SIG-M5 (cell line): ENCODE measurements at places on chromosomes 2 and 18.

DNA sequence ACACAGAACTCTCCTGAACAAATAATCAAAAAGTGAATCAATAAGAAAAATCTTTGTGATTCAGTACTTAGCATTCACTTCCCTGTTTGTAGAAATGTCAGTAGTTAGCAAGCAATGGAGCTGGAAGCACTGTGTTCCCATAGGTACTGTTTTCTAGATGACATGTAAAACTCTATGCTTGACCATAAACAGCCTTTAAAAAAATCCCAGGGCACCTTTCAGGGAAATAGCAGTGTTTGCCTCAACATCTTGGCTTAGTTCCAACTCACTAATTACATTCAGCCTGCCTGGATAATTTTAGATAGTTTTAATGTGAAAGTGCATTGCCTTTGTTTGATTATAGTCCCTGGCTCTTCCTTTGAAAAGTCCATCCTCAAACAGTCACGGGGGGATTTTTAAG is 721.8 kb downstream of the ERBB4 start:
- DNase-seq: no peak

GRCh38 chr2:115386465-115386864 is 944.0 kb downstream of the DPP10 start:
- DNase-seq: no peak

GRCh38 chr2:159592441-159592840 is 23.9 kb downstream of the BAZ2B start:
- no peak for DNase-seq

- DNase-seq: no peak
These were observed 49.0 kb upstream of the SP3 start for GRCh38 chr2:174014011-174014698.

- no peak for DNase-seq
These were observed 63.4 kb downstream of the MREG start for GRCh38 chr2:215949991-215950404.

GRCh38 chr2:42921721-42922120 is 129.3 kb upstream of the HAAO start:
- no peak for DNase-seq

GRCh38 chr2:172280571-172281361 is 146.6 kb upstream of the ITGA6 start:
- peak; percentile 97 for DNase-seq

DNA sequence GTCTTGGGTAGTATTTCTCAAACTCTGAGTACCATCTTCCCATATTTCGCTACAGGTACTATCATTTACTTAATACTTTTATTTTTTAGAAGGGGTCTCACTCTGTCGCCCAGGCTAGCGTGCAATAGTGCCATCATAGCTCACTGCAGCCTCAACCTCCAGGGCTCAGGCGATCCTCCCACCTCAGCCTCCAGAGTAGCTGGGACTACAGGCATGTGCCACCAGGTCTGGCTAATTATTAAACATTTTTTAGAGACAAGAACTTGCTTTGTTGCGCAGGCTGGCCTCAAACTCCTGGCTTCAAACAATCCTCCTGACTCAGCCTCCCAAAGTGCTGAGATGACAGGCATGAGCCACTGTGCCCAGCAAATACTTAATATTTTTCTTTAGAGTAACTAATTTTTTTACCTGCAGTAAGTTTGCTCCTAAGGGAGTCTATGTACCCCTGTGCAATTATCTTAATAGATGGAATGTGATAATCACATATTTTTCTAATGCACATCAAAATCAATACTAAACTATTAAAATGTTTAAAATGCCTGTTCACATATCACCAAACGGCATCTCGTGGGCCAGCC is 100.6 kb upstream of the ST3GAL5 start:
- DNase-seq: no peak

DNA sequence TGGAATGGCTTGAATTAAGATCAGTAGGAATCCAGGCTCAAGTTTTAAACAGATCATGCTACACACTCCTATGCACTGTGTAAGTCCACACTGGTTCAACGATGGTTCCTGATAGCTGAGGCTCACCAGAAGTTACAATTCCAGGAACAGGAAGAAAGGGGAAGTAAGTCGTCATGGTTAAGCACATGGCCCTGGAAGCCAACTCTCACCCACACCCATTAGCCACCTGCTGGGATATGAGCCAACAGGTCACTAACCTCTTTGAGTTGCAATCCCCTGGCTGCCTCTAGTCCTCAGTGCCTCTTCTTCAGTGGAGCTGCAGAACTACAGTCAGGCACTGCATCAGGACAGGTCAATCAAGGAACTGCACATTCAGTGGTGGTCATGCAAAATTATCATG is 133.5 kb downstream of the TMEM182 start:
- DNase-seq: peak; percentile 7

- no peak for DNase-seq
These were observed 249.7 kb upstream of the GYPC start for GRCh38 chr2:126406267-126406666.

DNA sequence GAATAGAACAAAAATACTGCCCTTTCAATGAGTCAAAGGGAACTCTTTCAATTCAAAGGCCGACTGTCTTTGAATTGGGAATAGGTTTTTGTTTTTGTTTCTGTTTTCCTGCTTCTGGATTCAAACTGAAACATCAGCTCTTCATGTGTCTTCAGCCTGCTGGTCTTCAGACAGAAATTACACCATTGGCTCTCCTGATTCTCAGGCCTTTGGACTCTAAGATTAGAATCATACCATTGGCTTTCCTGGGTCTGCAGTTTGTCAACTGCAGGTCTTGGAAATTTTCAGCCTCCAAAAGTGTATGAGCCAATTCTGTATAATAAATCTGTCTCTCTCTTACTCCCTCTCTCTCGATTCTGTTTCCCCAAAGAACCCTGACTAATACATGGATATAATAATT is 31.1 kb downstream of the CTLA4 start:
- no peak for DNase-seq

DNA sequence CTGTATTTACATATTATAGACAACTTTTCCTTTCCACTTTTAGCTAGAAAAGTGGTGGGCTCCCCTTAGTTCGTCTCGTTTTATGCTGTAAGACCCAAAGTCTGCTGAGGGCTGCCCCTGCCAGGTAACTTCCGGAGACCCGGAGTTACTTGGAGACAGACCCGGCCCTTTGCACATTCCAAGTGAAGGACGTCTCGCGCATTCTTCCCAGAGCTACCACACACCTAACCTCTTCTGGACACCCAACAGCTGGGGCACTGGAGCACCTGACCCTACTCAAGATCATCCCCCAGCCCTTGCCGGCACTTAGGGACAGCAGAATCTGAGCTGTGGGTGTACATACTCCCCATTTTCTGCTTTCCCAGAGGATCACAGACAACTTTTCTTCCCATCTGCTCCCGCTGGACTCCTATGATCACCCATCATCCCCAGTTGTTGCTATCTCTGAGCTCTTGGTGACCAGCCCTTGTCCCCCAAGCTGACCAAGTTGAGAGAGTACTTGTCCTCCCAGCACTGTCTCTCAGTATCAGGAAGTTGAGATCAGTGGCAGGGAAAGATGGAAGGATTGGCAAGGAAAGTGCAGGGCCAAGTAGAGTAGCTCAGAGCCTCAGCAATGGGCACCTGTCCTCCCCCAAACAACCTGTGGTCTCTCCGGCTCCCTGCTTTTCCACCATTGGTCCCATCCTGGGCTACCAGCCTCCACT is 8.4 kb upstream of the SATB2 start:
- DNase-seq: no peak

GRCh38 chr2:62175728-62176127 is 20.2 kb upstream of the B3GNT2 start:
- DNase-seq: no peak

DNA sequence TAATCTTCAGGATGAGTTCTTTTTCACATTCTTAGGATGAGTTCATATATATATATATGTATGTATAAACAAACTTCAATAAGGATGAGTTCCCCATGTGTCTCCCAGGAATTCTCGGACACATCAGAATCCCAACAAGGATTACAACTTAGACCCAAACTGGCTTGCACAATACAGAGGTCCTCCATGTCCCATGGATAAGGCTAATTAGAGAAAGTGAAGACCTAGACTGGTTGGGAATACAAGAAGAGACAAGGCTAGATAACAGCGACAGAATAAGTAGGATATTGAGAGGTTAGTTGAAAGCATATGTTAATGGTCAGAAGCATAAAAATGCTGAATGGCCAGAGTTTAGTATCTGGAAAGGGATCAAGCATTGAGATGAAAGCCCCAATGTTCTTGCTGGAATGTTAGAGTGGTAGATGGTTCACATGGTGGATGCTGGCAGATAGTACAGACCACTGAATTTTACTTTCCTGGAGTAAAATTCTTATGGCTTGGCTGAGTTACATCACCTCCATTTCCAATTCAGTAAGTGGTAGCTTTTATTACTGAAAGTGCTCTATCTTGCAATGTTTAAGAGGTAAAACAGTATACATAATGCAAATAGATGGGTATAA is 154.9 kb upstream of the EPHA4 start:
- DNase-seq: no peak

DNA sequence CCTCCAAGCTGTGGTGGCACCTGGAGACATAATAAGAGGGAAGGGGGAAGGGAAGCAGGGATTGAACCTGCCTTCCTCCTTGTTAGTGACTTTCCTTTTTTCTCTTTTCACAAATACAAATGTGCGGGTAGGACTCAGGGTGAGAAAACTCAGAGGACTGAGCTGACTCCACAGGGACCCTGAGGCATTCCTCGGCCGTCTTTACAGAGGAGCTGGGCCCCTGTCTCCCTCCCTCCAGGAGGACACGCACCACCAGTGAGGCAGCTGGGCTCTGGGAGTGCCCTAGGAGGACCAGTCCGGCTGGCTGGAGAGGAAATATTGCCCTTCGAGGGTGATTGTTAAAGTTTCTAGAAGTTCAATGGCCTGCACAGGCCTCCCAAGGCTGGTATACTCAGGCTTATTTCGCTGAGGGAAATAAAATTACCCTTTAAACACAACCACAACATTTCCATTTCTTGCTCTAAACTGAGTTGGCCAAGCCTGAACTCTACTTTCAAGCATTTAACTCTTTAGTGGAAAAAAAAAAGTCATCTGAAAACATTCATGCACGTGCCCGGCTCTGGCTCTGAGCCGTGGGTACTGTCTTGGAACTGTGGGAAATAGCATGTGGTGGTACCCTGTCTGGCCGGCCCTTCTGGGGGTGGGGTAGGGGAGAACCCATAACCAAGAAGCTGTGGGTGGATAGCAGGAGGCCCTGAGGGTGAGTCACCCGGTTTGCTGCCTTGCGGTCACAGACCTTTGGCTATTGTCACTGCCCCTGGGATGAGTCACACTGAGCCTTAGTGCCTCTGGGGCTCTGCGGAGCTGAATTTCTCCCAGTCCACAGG is 116.0 kb downstream of the COPS8 start:
- no peak for DNase-seq

DNA sequence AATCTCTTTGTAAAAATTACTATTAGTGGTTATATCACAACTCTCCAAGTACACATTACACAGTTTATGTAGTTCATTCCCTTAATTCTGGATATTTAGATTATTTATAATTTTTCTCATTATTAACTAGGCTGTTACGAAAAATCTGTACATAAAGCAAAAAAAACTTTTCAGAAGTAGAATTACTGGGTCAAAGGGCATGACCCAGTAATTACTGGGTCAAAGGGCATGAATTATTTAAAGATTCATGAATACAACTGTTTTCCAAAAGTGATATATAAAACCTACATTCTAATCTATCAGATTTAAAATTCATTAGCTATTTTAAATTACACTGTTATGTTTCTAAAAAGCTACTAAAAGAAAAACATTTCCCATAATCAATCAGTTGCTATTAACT is 55.3 kb downstream of the MSH6 start:
- no peak for DNase-seq

DNA sequence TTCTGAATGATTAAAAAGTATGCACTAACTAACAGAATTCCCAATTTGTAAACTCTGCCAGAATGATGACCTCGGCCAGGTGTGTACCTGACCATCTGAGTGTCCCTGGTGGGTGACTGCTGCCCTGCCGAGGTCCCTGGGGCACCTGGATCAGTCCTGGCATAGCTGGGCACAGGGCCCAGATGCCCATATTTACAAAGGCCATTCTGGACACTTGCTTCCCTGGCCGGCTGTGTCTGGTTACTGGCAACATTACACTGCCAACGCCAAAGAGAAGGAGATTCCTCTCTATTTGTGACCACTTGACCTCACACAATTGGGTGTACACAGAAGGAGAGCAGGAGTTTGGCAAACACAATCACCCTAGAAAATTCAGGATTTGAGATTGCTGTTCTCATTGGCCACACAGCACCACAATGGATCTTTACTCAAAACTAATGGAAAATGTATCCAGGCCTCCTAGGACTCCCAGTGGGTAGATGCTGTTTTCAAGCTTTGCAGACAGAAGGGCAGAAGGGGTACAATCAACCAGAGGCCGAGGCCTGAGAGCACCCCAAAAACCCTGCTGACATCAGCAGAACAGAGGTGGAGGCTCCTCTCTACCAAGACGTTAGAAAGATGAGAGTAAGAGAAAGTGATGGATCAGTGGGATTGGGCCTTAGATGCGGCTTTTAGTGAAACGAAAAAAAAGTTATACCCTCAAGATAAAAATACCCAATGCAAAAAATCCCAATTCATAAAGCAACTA is 58.3 kb upstream of the PXDN start:
- no peak for DNase-seq

DNA sequence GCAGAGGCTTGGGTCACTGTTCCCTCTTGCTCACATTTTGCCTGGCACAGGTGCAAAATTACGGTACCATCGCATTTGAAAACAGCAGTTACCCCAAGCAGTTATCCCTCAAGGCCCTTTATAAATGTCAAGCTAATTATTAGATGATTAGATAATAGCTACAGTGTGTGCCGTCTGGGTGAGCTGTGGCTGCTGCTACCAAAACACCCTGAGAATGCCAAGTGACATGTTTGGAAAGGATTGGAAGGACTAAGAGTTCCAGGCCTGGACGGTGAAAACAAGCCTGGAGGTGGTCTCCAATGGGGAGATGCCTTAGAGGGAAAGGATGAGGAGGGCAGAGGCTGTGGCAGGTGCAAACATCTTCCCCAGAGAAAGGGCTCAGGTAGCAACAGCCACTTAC is 120.6 kb downstream of the CAPN13 start:
- DNase-seq: no peak

- no peak for DNase-seq
These were observed 226.4 kb upstream of the HS6ST1 start for GRCh38 chr2:128545085-128545484.

DNA sequence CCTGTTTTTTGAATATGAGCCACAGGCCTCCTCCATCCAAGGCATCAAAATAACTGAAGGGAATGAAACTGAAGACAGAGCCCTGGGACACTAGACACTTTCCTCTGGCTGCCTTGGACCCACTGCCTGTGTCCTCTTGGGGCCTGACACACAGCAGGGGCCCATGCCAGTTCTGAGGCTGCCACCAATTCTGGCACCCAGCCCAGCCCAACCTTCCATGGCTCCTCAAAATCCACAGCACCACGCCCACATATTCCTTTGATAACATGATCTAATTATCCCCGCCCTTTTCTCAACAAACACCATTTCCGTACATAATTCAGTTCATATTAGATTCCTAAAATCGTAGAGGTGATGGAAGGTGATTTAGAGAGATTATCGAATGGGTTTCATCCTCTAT is 64.2 kb downstream of the EMX1 start:
- DNase-seq: no peak

DNA sequence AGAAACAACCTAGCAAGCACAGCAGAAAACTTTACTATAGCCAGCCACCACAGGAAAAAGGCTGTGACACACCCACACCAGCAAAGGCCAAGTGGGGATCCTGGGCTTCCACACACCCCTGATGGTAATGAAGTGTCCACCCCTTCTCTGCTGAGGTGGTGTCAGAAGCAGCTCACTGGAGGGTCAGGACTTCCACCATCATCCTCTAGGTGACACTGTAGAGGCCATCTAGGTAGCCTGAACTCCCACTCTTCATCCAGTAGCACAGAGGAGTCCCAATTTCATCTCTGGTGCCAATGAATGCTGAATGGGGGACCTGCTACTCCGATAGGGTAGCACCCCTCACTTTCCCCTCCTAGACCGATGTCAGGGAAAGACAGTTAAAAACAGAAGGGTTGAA is 1544.4 kb downstream of the LRP1B start:
- no peak for DNase-seq
